ENCODE measurements at places on chromosomes 7 and 10.

DNA sequence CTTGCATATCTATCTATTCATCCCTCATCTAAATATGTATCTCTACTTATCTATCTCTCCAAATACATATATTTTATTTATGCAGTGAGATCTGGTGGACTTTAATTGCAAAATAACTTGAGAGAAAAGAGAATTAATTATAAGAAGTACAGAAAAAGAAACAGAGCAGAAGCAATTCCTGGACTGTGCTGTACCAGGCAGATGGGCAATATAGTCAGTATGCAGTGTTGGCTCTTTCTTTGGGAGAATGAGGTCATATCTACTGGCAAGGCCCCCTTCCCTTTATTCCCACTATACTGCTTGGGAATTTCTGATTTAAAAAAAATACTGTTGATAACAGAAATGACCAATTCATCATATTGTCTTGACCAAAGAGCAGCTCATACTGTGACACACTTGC is 49.0 kb upstream of the TOMM7 start:
- DNase-seq = no peak

- no peak for DNase-seq
These were observed 177.0 kb downstream of the PRKAG2 start for GRCh38 chr7:151699928-151700319.

DNA sequence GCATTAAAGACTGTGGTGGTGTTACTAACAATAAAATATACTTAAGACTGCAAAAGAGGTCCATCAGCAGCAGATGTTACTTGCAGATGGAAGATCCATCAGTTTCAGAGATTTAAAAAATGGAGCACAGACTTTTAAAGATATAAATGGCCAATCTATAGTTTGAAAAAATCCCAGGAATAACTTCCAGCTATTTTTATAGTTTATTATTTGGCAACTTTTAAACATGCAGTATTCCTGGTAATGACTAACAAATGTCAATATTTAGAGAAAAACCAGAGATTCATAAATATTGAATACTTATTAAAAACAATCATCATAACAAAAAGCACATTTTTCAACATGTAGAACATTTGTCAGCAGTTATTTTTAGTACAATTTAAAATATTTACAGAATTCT is 30.7 kb downstream of the RTKN2 start:
- no peak for DNase-seq

GRCh38 chr10:102612964-102613275 is 31.4 kb upstream of the TRIM8 start:
- DNase-seq = no peak

DNA sequence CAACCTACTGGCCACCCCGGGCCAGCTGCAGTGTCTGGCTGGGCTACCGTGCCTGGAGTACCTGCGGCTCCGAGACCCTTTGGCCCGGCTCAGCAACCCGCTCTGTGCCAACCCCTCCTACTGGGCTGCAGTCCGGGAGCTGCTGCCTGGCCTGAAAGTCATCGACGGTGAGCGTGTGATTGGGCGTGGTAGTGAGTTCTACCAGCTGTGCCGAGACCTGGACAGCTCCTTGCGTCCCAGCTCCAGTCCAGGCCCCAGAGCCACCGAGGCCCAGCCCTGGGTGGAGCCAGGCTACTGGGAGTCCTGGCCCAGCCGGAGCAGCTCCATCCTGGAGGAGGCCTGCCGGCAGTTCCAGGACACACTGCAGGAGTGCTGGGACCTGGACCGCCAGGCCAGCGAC is 4.2 kb downstream of the RARRES2 start:
- no peak for DNase-seq

- DNase-seq = no peak
These were observed 10.0 kb upstream of the PCGF5 start for GRCh38 chr10:91210435-91210834.

Measured in HuH-7 (cell line).